A549 treated with ZK216348 at 1 μM for 4 hours (cell line): ENCODE measurements at places on chromosomes 13 and 19. TPM values are rescaled to one million over a fixed set of nuclear protein-coding genes. Genes with fewer than 3 reads are reported as not detected.

C13orf42 gene
- total RNA-seq, result not detected in 5 replicates

ZNF610 gene
- not detected in 5 replicates for total RNA-seq

PRR22 gene
- 1.2 to 2.7 TPM (median 2.5 TPM) in 5 replicates for total RNA-seq

ZNF723 gene
- total RNA-seq, result not detected in 5 replicates

ARHGAP33 gene
- 3.3 to 8.9 TPM (median 8.1 TPM) in 5 replicates for total RNA-seq

ZNF69 gene
- total RNA-seq, result not detected in 5 replicates

LYL1 gene
- total RNA-seq, result 0.51 to 1.7 TPM (median 0.93 TPM) in 5 replicates

CGB5 gene
- total RNA-seq, result 0.39 to 0.84 TPM (median 0.75 TPM) in 5 replicates

PTPRS gene
- total RNA-seq, result 15.0 to 34.9 TPM (median 27.3 TPM) in 5 replicates

SIGLEC6 gene
- not detected in 5 replicates for total RNA-seq

FUT2 gene
- total RNA-seq, result not detected in 5 replicates

ZNF417 gene
- total RNA-seq, result 3.4 to 5.1 TPM (median 4.2 TPM) in 5 replicates
